ENCODE measurements at places on chromosomes 7 and 10.

DNA sequence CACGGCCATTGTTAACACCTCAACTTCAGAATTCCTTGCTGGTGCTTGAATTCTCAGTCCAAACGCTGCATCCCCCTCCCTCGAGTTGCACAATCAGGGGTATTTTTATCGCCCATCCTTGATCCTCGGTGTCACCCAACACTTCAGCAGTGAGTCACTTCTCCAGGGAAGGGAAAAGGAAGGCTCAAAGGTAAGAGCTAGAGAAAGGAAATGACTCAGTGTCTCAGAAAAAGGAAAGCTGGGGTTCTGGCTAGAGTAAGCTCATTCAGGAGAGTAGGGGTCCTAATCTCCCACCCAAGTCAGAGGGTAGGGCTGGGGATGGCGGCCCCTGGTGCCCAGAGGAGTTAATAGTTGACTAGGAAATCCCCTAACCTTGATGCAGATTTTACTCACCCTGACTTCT lies 39.8 kb upstream of the TRIM8 start:
- DNase-seq: peak; percentile 92

DNA sequence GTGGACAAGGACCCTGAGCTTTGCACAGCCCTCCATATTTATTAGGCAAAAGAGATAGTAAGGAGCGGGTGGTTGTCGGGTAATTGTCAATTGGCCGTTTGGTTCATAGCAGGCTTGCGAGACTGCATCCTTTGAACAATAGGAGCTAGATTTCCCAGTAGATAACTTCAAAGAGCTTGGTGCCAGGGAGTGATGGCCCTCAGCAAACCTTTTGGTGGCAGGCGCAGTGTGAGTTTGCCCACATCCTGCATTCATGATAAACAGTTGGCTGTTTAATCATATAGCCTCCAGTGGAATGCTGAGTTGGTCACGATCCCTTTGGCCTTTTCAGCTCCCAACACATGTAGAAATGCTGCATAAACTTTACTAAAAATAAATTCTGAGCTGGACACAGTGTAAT lies 156.9 kb downstream of the AKR1D1 start:
- peak; percentile 38 for DNase-seq

- DNase-seq: no peak
These were observed 178.1 kb downstream of the BMPER start for GRCh38 chr7:34083440-34083839.

DNA sequence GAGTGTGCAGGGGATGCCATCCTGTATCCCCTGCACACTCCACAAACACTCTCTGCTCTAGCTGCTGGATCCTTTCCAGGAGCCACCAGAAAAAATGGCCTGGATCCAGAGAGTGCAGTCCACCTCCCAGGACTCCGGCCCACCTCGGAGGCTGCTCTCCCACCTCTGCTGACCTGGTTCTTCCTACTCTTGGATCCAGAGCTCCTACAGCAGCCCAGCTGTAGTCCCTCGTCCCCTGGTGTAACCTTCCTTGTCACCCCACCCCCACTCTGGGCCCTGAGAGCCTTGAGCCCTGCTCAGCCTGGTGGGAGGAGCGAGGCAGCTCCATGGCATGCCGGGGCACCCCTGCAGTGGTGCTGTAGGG lies 54.4 kb downstream of the GOLGA7B start:
- no peak for DNase-seq

- no peak for DNase-seq
These were observed 166.0 kb upstream of the ZNF32 start for GRCh38 chr10:43814663-43815062.

- DNase-seq: no peak
These were observed 14.9 kb downstream of the ADCY1 start for GRCh38 chr7:45589061-45589460.

DNA sequence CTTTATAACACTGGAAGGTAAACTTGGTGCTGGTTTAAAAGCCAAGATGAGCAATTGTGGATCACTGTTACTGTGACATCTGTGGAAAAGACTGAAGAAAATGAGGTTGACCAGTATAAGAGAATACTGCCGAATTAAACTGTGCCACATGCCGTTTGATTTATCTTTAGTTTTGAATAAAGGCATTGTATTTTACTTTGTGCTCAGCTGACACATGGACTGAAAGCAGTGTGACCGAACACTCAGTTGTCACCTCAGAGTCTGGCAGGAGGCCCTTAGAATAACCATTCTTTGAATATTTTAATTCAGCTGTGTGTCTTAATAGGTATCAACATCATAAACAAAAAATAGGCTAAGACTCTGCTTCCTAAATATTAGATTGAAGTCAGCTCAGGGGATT lies 133.7 kb upstream of the GJD4 start:
- DNase-seq: no peak

DNA sequence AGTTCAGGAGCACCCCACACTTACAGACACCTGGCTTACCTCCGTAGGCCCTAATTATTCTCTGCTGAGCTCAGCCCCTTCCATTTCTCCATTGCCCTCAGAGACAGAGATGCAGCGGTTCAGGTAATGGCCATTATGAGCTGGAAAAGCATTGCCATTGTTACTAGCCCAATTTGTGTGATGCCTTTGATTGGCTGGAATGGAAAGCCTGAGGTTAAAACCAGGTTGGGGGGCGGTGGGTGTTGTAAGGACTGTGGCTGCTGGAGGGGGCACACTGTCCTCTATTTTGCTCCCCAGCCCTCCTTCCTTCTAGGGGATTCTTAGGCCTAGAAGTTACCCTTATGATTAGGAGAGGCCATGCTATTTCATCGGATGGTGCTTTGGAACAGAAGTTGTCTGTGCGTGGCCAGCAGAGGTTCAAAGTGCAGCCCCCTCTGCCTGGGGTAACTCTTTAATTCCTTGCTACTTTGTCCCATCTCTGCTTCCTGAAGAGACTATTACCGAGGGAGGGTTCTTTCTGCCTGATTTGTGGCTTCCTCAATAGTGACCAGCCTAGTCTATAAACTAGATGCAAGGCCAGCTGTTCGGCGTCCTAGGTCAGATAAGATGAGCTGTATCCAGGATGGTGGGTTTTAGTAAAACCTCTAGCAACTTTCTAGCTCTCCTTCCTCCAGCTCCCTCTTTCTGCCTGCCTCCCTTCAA lies 14.2 kb upstream of the ACSL5 start:
- no peak for DNase-seq

GRCh38 chr10:90289037-90289436 lies 568.8 kb downstream of the HTR7 start:
- peak; percentile 92 for DNase-seq

DNA sequence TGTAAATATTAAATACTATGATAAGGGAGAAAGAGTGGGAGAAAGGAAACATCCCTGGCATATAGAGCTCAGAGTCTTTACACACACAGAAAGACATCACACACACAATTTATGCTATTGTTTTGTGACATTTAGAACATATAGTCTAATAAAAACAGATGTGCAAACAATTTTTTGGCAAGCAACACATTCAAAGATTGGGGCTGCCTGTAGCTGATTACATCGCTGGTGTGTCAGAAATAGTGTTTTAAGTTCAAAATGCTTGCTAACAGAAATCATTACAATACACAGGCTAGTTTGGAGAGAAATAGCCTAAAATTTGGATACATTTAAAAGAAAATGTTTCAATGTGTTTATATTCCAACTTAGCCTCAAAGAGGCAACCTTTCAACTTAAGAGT lies 256.7 kb upstream of the NPVF start:
- DNase-seq: no peak

DNA sequence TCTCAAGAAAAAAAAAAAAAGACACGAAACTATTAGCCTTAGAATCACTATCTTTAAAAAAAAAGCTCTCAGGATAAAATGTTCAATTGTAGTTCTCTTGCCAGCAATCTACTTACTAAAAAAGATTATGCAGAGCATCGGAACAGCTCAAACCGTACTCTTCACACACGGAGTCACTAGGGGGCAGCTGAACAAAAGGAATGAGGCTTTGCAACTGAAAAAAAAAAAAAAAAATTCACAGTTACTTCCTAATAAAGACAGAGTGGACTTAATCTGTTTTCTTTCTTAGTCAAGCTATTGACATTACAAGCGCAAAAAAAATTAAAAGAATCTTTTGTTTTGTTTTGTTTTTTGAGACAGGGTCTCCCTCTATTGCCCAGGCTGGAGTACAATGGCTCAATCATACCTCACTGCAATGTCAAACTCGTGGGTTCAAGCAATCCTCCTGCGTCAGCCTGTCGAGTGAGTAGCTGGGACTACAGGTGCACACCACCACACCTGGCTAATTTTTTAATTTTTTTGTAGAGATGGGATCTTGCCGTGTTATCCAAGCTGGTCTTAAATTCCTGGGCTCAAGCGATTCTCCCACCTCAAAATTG lies 11.5 kb downstream of the PMS2 start:
- DNase-seq: peak; percentile 68
